ENCODE measurements at places on chromosomes 11 and 22.

DNA sequence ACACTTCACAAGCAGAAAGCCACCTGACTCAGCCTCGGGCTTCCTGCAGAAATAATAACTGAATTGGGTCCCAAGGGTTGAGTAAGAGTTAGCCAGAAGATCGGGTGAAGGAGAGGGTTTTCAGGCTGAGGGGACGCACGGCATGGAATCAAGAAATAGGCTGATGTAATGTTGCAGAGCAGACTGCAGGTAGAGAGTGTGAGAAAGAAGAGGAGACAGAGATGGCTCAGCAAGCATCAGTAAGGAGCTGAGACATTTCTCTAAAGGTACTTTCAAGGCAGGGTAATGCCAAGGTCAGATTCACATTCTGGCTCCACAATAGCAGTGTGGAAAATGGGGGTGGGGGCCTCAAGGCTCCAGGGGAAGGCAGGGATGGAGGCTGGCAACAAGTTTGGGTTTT, 18.6 kb downstream of the HIRA start:
- DNase-seq = no peak

- no peak for DNase-seq
Measured at GRCh38 chr11:1054143-1055108, 17.9 kb upstream of the MUC6 start.

DNA sequence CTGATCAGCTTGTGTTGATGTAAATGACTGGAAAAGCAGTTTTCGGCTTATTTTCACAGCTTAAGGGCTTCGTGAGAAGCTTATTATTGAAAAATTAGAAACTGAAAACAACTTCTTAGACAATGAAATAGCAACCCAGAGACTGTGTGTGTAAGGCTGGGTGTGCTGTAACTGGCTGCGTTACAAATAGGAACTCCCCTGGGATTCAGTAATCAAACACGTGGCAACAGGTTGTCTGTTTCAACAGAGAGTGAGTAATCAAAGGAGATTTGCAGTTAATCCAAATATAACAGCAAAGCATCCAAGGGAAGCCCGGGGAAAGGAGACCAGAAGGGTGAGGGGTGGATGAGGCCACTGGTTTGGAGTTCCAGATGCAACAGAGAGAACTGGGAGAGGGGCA, 19.2 kb downstream of the NTM start:
- no peak for DNase-seq

DNA sequence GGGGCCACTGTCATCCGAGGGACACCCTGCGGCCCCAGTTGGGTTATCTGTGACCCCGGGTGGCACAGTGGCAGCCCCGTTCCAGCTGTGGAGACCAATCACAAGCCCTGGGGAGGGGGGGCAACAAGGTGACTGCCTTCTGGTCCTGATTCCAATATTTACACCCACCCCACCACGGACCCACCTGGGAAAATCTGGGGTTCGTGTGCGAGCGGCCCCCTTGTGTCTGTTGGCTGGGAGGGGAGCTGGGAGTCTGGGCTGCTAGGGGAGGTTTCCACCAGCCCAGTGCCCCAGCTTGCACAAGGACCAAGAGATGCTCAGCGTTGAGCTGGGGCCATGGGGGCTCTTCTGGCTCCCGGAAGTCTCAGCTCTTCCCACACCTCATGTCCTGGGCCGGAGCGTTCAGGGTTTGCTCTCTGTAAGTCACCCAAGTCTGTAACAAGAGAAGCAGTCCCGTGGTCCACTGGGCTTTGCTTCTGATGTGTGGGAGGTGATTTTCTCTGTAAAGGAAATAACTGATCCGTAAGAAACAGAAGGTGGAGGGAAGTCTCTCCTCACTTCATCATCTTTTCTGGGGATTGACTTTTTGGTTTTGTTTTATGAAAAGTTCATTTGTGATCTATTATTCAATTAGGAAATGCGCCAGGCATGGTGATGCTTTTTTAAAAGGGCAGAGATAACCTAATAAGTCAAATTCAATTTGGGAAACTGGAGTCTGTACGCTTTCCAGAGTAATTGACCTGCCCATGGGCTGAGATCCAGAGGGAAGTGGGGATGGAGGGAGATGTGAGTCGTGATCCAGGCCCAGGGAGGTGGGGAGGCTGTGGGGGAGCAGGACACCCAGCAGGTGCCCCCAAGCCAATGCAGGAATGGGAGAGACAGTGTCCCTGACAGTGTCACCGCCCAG, 22.4 kb upstream of the GAL start:
- no peak for DNase-seq
